ENCODE measurements at places on chromosomes 1 and 21.

GRCh38 chr1:202205523-202206190, 12.1 kb downstream of the LGR6 start:
- no peak for DNase-seq

GRCh38 chr1:53393325-53393792, 65.5 kb upstream of the LRP8 start:
- DNase-seq: peak; percentile 65

DNA sequence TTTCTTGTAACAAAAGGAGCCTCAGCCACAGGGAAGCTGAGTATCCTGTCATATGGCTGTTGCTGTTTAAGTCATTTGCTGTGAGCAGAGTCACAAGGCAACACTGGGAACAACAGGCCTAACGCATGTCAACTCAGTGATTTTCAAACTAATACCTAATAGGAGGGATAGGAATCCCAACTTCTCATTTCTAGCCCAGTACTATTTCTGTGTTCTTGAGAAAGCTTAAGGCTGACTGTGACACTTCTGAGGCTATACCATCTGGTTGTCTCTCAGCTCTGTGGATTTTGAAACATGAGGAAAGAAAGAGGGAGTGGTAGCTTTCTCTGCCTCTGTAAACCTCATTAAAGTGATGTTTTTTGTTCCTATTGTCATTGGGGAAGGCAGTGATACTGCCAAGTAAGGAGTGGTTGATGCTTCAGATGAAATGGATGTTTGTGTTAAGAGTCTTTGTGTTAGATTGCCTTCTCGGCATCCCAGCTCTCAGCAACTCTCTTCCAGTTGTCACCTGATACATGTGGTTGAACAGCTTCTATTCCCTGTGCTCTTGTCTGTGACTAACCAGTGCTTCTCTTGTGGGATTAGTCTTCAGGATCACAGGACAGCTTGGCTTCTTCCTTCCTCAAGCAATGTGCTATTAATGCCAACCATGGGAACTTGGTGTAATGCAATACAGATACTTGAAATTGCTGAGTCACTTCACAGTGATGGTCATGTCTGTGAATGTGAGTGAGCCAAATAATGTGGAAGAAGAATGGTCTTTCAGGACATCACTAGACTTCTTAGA, 166.8 kb upstream of the IVNS1ABP start:
- DNase-seq: no peak

DNA sequence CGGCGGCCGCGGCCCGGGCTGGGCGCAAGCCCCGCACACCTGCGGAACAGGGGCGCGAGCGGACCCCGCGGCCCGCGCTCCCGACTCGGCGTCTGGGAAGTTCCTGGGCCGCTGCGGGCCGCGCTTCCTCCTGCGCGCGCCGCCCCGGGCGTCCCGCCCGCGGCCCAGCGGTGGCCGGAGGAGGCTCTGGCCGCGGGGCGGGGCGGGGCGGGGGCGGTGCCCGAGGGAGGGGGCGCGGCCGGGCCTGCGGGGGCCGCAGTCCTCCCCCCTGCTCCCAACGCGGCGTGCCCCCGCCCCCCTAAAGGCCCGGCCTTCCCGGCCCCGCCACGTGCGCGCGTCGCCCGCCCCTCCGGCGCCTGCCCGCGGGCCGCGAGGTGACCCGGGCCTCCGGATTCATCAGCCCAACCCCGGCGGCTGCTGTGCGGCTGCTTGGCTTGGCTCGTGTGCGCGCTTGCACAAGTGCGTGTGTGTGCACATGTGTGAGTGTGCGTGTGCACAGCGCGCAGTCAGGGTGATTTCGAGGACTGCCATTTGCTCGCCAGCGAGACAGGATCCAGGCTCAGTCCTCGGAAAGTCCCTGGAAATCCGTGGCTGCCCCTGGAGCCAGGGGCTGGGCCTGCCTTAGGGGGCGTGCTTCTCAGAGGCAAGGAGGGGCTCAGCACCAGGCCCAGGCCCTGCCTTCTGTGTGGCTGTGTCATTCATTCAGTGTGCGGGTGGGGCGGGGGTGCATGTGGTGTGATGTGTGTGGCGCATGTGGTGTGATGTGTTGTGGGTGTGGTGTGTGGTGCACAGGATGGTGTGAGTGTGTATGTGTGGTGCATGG, at the start of gene C2CD2:
TSS of gene C2CD2 (minus strand) at position 188 of the 823 bp plus-strand sequence. CDS start 370 bp downstream, outside the sequence.
- peak; percentile 45 for DNase-seq

GRCh38 chr1:91684481-91685196, 184.0 kb downstream of the CDC7 start:
- no peak for DNase-seq

DNA sequence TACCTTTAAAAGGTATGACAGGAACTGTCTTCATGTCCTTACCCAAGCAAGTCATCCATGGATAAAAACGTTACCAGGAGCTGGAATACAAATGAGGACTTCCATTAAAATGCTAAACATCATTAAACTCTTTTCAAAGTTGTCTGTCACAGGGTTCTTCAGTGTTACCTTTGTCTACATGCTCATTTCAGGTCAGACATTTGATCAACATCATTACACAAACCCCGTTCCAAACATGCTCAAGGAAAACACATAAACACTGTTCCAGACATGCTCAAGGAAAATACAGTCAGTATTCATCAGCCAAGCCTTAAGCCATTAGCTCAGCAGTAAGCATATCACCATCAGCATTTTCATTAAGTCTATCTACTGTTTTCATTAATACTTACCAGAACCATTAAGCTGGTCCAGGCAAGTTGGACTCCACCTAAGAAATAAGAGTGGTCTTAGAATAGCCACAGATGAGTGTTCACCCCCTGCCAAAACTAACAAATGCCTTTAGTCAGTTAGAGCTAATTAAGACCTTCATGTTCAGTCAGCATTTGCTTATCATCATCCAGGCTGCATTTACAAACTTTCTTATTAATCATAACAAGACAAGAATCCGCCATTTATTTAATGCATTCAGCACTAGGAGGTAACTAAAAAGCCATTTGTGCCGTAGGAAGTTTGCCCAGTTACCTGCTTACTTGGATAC, 2.2 kb downstream of the GAS5 start:
- no peak for DNase-seq

DNA sequence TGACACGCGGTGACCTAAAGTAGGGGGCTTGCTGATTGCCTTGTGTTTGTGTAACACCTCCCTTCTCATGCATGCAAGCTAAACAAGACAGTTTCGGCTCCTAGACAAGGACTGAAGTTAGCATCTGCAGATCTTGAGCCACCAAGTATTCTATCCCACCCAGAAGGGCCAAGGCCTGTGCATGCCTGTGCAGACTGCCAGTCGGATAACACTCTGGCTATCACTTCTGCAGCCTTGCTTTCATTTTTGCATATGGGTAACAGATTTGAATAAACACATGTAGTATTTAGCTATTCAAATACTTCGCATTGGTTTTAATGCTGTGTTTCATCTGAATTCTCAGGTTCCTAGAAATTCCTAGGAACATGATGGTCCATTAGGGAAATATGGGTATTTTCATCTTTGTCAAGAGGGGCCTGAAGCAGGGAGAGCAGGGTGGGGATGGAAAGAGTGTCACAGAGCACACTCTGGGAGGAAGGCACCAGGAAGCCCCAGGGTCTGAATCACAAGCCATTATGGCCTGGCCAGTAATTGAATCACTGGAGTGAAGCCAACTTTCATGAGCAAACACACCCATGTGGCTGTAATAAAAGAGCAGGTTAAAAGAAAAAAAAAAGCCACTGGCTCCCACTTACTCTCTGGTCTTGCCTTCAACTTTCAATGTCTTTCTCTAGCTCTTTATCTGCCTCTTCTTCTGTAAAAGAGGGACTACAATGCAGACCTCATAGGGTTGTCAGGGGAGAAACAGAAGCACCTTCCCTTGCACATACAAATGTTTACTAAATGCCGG, 28.3 kb downstream of the GADD45A start:
- DNase-seq: no peak

DNA sequence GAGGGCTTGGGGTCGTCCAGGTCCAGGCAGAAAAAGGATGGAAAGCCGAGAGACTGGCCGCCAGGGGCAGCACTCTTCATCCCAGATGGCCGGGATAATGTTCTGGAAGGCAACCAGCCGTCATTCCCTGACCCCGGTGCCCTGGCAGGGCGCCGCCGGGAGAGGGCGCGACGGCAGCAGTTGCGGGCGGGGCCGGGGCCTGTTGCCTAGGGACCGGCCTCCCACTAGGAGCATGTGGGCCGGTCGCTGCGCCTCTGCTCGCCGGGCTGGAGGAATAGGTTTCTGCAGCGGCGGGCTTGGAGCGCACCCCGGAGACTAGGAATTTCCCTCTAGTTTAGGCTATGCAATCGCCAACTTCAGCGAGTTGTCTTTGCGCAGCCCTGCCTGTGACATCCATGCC, 11.0 kb downstream of the DMRTB1 start:
- no peak for DNase-seq

- no peak for DNase-seq
Observed at GRCh38 chr1:10451287-10451686, 1.5 kb downstream of the CORT start.

GRCh38 chr21:18007121-18007520, 188.0 kb upstream of the C21orf91 start:
- no peak for DNase-seq

DNA sequence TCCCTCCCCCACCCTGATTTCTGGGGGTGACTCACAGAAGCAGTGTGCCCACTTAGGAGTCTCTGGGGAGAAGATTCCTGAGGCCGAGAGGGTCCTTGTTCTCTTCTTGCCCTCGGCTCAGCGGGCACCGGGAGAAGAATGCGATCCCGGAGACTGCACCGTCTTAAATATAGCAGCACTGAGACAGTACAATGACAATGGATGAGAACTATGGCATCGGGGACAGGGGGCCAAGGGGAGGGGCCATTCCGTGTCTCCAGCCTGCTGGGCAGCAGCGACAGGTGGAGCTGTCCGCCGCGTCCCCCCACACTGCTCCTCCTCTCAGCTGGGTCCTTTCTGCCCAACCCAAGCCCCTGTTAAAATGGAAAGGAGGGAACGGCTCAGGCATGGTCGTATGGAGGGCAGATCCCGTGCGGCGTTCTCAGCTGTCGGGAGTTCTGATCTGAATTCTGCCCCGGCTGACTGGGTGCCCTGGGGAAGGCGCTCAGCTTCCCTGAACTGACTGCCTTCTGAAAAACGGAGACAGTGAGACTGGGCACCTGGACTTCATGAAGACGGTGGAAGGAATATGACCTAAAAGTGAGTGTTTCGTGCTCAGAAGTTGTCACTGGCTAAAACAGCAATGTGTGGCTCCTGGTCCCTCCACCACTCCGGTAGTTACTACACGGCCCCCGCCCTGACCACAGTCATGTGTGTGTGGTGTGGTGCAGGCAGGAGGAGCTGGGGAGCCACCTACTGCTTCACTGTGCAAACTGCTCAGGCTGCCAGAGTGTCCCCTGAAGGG, at the start of gene MYOM3:
TSS of gene MYOM3 (minus strand) at position 140 of the 784 bp plus-strand sequence. CDS start 3,499 bp downstream, outside the sequence.
- DNase-seq: peak; percentile 69

DNA sequence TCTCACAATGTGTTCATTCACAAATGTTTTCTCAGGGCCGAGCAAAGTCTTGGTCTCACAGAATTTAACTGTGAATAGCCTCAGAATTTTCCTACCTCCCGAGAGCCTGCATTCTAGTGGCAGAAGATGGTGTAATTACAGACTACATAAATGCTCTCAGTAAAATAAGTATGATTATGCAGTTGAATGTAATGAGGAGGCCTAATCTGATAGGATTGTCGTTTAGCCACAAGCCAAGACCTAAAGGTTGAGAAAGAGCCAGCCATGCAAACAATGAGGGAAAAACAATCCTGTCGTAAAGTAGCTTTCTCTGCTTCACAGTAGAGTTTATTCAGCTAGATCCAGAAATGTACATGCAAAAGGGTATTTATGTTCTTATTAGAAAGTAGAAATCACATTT, 607.8 kb upstream of the B3GALT2 start:
- DNase-seq: no peak

DNA sequence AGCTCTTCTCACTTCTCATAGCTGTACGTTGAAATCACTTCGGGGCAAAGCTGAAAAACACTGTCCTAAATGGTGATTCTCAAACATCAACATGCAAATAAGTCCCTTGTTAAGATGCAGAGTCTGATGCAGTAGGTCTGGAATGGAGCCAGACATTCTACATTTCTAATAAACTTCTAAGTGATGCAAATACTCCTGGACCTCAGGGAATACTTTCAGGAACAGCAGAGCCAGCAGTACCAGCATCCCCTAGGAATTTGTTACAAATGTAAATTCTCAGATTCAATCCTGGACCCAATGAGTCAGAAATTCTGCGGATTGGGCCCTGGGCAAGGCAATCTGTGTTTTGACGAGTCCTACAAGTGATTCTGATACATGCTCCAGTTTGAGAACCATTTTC, 152.3 kb downstream of the PCNX2 start:
- no peak for DNase-seq

DNA sequence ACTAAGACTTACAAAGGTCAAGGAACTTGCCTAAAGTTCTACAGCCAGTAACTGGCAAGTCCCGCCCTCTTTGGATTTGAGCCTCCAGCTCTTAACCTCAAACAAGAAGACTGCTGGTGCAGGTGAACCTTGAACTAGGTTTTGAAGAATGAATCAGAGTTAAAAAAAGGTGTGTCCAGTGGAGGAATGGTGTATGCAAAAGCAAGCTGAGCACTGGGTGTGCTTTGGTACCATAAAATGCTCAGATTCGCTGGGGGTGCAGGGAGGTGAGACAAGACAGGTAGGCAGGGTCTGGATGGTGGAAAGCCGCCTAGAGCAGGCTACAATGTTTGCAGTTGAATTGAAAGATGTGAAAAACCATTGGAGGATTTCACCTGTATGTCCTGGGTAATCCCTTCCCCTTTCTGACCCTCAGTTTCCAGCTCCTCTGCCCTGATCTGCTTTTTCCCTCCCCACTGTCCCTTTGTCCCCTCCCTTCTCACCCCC, 39.8 kb downstream of the FOXD2 start:
- no peak for DNase-seq

DNA sequence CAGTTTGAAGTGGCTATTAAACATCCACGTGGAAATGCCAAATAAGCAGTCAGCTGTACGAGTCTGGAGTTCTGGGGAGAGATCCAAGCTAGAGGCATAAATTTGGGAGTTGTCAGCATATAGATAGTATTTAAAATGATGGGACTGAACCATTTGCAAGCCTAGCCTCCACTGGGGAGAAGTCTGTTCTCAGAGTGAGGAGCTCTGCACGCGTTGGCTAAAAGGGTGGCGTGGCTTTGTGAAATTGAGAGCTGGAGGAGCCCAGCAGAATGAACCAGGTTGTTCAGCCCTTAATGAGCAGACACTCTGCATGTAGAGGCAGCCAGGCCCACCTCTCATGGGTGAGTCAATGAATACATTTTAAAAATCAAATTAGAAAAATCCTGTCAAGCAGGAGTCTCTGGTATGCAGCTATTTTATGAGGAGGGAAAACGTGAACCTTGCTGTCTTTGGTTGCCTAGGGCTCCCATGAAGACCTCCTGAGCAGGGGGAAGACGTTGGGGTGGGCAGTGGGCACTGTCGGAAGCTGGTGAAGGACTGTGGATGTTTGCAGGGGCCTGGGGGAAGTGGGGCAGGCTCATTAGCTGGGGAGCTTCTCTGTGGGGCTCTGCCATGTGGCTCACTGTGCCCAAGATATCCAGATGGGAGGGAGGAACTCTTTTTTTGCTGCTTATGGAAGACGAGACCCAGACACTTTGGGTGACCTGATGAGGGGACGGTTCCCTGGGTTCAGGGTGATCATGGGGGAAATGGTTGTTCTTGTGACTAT, 18.8 kb downstream of the TMCC2 start:
- no peak for DNase-seq

GRCh38 chr21:29206445-29206844, 76.0 kb downstream of the MAP3K7CL start:
- no peak for DNase-seq

GRCh38 chr1:39268906-39269305, 64.4 kb downstream of the MACF1 start:
- no peak for DNase-seq

GRCh38 chr1:246008363-246008831, 498.7 kb downstream of the SMYD3 start:
- no peak for DNase-seq

All from activated naive CD8-positive, alpha-beta T cell treated with anti-CD3 and anti-CD28 coated beads for 36 hours (primary cell).